ENCODE measurements at places on chromosomes 2 and 18.

DNA sequence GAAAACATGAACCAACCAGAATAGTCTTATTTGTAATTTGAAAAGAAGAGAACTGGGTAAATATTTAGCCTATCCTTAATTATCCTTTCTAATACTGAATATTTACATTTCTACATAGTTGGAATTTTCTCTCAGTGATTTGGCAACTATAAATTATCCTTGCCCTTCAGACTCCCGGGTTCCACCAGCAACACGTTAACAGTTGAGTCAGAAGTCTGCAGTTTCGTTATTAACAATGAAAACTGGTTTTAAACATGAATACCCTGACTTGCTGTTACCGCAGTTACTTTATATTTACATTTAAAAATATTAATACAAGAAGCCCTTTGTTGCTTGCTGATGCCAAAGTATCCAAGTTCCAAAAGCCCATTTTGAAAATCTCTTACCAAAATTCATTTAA lies 673.0 kb downstream of the ARHGAP15 start:
- no peak for DNase-seq

DNA sequence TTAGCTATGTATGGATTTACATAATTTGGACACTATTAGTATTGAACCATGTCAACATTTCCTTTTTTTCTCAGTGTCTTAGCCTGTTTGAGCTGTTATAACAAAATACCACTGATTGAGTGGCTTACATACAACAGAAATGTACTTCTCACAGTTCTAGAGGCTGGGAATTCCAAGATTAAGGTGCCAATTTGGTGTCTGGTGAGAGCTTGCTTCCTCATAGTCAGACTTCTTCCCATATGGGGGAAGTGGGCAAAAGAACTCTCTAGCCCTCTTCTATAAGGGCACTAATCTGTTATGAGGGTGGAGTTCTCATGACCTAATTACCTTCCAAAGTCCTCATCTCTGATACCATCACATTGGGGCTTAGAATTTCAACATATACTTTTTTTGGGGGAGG lies 12.6 kb downstream of the ZNF804A start:
- no peak for DNase-seq

GRCh38 chr2:240886023-240886565 lies 9.9 kb downstream of the MAB21L4 start:
- DNase-seq, result no peak

GRCh38 chr18:8847900-8848299 lies 142.5 kb downstream of the MTCL1 start:
- DNase-seq, result no peak

DNA sequence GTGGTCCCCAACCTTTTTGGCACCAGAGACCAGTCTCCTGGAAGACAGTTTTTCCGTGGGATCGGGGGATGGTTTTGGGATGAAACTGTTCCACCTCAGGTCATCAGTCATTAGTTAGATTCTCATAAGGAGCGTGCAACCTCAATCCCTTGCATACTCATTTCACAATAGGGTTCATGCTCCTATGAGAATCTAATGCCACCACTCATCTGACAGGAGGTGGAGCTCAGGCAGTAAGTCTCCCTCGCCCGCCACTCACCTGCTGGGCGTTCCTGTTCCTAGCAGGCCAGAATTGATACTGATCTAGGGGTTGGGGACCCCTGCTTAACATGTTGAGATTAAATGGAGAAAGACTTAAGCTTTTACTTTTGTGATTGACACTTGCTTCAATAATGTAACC lies 9.9 kb downstream of the NABP1 start:
- no peak for DNase-seq

Data from activated CD4-positive, alpha-beta T cell treated with anti-CD3 and anti-CD28 coated beads, Interleukin-2, amount 50 U/mL, for 4 hours (primary cell).